H1 (cell line): ENCODE measurements at places on chromosomes 5 and 9. TPM values are rescaled to one million over a fixed set of nuclear protein-coding genes. Genes with fewer than 3 reads are reported as not detected.

GRCh38 chr5:53063791-53064190 is 45.8 kb downstream of the MOCS2 start:
- no peak for DNase-seq

GRCh38 chr5:15009420-15009819 is 137.8 kb upstream of the ANKH start:
- DNase-seq, result no peak

GRCh38 chr5:125134216-125135081 is 388.0 kb upstream of the ZNF608 start:
- no peak for DNase-seq

DNA sequence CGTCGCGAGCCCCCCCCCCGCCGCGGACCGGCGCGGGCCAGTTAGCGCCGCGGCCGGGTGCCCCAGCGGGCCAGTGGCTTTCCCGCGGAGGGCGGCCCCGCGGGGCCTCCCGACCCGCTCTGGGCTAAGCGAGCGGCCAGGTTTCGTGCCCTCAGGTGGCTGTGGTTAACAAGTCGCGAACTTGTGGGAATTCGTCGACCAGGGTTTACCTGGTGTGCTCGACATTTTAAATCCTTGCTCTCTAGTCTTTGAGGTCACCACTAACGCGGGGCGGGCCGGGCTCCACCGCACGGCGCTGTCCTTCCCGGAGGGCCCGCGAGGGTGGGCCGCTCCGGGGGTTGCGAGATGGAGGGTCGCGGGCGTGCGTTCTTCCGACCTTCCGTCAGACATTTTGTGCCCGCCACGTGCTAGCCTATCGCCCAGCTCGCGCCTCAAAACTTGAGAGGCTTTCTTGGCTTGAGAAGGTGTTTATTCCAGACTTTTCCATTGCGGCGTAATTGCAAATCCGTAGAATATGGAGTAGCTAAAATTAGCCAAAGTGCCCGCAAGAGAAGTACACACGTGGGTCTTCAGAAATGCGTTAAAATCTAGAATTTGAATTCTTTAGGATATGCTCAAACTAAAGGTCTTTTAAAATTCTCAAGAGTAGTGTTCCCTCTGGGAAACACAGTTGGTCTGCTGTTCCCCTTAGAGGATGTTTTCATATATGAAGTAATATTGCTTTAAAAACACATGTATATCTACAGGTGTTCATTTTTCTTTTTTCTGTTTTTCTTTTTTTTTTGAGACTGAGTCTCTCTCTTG is 2.1 kb downstream of the ANP32B start:
- no peak for DNase-seq

DNA sequence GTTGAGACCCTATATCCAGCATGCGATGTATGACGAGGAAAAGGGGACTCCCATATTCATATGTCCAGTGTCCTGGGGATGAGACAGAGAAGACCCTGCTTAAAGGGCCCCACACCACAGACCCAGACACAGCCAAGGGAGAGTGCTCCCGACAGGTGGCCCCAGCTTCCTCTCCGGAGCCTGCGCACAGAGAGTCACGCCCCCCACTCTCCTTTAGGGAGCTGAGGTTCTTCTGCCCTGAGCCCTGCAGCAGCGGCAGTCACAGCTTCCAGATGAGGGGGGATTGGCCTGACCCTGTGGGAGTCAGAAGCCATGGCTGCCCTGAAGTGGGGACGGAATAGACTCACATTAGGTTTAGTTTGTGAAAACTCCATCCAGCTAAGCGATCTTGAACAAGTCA is 17.1 kb downstream of the BTNL3 start:
- no peak for DNase-seq

DNA sequence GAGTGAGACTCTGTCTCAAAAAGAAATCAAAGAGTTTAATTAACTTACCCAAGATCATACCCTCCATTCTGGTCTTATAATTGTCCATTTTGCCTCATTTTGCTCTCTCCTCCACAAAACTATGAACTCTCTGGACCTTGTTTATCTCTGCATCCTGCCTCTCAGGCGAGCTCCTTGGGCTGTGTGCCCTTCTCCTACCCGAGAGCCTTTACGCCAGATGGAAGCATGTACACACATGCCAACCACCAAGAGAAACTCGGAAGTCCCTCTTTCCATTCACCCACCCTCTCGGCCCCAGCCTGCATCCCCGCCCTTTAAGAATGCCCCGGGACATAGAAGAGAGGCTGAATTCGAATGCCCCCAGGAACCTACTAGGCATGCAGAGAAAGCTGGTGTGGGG is 25.9 kb downstream of the CPLX2 start:
- DNase-seq, result no peak

GRCh38 chr5:103041071-103041676 is 78.8 kb downstream of the GIN1 start:
- no peak for DNase-seq

DNA sequence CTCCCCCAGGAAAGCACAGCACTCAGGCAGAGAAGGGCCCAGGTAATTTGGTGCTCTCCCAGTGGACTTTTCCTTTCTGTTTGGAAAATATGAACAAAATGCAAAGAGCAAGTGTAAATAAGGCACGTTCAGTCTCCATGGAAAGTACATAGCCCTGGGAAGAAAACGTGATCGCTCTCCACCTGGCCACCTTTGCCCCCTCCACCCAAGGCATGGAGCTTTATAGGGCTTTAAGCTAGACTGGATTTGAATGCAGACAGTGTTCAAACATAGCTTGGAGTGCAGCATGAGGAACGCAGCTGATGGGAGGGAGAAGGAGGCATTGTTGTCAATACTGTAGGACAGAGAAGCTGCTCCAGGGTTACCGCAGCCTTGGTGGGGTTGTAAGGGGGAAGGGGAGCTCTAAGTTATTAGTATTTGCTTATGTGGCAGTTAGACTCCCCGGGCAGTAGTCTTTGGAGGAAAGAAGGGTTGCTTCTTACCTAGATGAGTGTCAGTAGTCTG is 500.2 kb downstream of the SPOCK1 start:
- no peak for DNase-seq

GRCh38 chr5:55868846-55869245 is 17.7 kb downstream of the IL31RA start:
- DNase-seq, result no peak

- no peak for DNase-seq
Measured at GRCh38 chr5:141933151-141933550, 9.5 kb downstream of the DELE1 start.

GRCh38 chr9:76655121-76655541 is 109.1 kb upstream of the PCA3 start:
- DNase-seq, result no peak

GRCh38 chr5:53362521-53362941 is 117.9 kb upstream of the FST start:
- DNase-seq, result no peak

DNA sequence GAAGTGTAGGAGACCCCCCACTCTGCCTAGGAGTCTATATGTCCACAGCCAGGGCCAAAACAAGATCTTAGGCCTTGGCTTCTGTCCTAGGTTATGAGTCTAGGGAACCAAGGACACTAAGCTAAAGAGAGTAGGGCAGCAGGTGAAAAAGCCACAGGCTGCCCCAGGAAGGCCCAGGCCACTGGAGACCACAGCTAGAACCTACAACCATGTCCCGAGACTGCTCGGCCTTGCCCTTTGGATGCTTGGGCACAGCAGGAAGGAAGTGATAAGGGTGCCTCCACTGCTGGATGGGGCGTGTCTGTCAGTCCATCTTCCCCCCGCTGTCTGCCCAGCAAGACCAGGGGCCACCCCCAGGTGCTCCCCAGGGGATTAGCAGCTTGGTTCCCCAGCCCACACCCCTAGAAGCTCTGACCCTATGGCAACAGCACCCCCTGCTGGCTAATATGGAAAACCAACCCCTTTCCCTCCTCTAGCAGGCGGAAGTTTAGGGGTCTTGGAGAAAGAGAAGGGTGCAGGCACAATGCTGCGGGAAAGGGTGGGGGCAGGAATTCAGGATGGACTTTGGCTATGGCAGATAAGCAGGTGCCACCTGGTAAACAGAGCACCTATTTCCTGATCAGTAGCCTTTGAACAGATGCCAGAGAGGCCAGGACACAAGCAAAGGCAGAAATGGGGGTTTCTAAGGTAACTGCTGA is 10.5 kb upstream of the IRF1 start:
- no peak for DNase-seq

- no peak for DNase-seq
Measured at GRCh38 chr9:79012561-79012960, 559.2 kb upstream of the TLE4 start.

DNA sequence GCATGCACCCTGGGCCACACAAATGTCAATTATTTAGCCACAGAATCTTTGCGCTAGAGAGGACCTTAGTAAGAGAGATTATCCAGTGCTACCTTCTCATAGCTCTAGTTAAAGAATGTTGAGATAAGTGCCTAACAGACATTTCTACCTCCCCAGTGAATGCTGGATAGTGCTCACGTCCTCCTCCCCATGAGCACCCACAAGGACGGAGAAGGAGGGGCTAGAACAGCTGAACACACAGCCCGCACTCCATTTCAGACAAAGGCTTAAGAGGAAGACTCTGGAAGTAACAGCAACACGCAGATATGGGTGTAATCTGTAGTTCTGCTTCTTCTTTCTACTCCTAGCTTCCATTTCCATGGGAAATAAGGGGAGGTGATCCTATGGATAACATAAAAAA is 120.5 kb downstream of the FEM1C start:
- no peak for DNase-seq

FAM200C gene
- polyA plus RNA-seq, result 1.6 and 2.6 TPM in 2 replicates

SPATA31C1 gene
- polyA plus RNA-seq, result 0.15 and 0.19 TPM in 2 replicates

PCA3 gene
- polyA plus RNA-seq, result not detected in 2 replicates

PCDHAC1 gene
- polyA plus RNA-seq, result 2.2 and 2.4 TPM in 2 replicates

DMGDH gene
- polyA plus RNA-seq, result 0.15 and 0.31 TPM in 2 replicates

SLC44A1 gene
- polyA plus RNA-seq, result 22.9 and 30.5 TPM in 2 replicates

MARCOL gene
- polyA plus RNA-seq, result not detected in 2 replicates

TLX3 gene
- not detected in 2 replicates for polyA plus RNA-seq

C5orf52 gene
- not detected in 2 replicates for polyA plus RNA-seq

NTNG2 gene
- 1.2 and 1.5 TPM in 2 replicates for polyA plus RNA-seq

ZFP2 gene
- polyA plus RNA-seq, result 0.19 and 0.20 TPM in 2 replicates
